NCI-H69 (cell line): ENCODE measurements at places on chromosomes 6 and 20.

- DNase-seq: no peak
Measured at GRCh38 chr6:131728296-131728939, 17.6 kb upstream of the CTAGE9 start.

- peak; percentile 78 for DNase-seq
Measured at GRCh38 chr6:139153855-139154254, 19.0 kb downstream of the HECA start.

GRCh38 chr6:167525774-167526173, 200.9 kb downstream of the TTLL2 start:
- no peak for DNase-seq

GRCh38 chr20:5474646-5475550, 158.1 kb upstream of the PROKR2 start:
- no peak for DNase-seq

DNA sequence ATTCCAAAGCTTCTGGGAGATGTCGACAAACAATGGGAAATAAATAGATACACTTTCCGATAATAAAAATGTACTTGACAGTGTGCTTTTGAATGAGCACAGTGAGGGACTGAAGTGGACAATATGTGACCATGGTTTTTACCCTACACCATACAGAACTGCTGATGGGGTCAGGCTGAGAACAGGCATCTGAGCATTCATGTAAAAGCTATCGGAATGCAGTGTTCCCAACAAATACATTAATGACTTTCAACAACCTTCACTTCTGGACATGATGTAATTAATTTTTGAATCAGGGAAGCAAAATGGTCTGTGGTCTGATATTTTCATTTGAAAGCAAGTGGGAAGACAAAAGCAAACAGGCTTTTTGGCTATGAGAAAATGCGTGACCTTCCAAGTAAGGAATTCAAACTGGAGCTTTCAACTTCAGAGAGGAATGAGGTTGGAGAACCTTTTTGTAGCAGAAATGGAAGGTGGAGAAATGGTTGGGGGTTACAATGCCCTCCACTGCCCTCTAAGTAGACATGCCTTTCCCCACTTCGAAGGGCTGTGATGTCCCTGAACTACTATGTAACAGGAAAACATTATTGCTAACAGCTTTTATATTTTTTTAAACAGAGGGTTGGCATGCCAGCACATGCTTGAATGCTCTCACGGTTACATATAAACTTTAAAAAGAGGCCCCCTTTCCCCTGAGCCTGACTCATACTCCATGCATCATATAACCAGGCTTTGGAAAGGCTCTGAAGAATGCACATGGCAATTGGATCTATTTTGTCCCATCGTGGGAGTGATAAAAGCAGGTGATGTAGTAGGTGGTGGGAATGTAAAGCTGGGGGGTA, 203.5 kb upstream of the CITED2 start:
- no peak for DNase-seq

DNA sequence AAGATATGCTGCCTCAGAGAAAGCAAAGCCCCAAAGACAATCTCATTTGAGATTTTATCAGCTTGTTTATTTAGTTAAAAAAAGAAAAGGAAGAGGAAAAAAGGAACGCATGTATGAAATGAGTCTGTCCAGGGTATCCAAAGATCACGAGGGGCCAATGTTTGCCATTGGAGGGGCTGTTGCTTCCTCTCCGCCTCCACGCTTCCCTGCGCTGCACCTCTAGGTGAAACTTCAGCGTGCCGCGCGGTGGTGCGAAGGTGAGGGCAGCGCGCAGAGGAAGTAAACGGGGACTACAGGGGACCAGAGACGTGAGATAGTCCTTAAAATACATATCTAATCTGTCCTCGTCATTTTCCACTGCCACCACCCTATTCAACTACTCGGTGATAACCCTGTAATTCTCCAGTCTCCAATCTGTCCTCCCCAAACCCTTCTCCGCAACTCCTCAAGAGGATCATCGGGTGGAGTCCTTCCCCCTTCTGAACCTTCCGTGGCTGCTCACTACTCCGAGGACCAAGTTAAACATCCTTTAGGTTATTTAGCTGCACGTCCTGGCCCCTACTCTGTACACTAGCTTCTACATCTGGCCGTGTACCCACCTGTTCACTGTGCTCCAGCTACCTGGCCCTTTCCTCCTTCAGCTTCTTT, 1.1 kb upstream of the DCBLD1 start:
- no peak for DNase-seq
